ENCODE measurements at places on chromosomes 12 and 14.
A peak's percentile ranks its signal among the peaks of the same experiment; 100 is the strongest.

DNA sequence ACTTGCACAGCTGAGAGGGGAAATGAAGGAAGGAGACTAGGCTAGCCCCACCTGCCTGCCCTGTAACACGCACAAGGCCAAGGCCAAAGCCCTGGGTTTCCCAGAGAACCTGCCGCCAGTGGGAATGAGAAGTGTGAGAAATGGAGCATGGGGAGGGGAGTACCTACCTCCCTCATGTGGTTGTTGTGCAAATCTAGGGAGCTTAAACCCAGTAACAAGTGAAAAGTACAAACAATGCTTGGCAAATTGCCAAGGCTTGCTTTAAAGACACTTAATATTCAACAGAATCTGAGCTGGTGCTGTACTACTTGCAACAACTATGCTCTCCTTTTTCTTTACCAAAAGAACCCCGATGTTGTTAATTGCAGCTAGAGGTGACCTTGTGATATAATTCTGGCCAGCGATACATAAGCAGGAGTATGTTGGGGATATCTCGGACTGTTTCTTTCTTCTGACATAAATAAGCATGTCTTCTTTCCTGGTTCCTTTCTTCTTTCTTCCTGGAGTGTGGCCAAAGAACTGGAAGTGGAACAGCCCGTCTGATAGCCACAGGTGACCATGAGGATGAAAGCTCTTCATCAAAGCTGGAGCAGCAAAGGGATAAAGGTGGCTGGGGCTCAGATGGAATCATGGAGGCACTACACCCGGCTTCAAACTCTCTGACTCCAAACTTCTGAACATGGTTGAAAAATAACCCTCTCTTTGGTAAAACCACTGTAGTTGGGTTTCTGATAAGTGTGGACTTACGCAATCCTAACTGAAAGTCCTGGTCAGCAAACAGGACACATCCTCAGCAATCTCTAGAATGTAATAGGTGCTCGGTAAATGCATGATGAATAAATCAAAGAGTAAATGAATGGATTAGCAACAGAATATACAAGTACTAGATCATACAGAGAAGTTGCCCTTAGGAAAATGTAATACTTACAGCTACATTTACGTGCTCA is 207.9 kb downstream of the NUAK1 start:
- no peak for DNase-seq

GRCh38 chr12:43579206-43579605 is 27.2 kb upstream of the ADAMTS20 start:
- DNase-seq = no peak

DNA sequence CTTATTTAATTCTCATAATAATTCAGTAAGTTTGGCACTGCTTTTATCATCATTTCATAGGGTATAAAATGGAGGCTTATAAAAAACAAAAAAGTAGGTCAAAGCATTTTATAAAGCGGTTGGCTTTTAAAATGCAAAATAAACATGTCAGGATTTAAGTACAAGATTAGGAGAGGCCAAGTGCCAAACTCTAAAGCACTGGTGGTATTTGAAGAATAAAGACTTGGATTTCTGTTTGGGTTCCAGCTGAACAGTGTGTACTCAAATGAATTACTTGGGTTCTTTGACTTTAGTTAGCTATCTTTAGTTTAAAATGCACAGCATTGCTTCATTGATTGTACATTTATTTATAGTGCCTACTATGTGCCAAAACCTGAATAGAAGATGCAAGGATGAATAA is 966.6 kb upstream of the SEL1L start:
- DNase-seq = no peak

DNA sequence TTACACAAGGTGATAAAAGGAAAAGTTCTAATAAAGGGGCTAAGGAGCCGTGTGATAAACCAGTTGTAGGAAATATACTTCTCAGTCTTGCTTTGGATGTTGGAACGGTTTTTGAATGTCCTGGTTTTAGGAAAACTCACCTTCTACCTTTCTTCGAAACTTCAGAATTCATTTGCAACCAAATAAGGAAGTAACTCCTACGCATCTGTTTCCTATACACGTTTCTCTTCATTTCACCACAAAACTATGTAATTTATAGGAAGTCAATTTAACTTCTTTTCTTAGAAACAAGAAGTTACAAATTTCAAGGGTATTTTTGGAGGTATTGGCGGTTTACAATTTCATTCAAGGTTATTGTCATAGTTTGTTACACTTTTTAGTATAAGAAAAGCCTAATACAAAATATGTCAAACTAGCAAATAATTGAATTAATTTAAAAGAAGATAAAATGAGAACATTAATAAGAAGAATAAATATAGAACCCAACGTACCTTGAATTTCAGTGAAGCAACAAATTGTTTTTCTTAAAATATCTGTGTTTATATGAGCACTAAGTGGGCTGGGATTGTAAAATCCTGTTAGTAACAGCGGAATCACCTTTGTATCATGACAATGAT is 33.2 kb upstream of the CD69 start:
- no peak for DNase-seq

- DNase-seq = no peak
Observed at GRCh38 chr12:34151019-34151418, 128.7 kb downstream of the ALG10 start.

GRCh38 chr14:104356020-104356737 is 217.8 kb downstream of the KIF26A start:
- no peak for DNase-seq

DNA sequence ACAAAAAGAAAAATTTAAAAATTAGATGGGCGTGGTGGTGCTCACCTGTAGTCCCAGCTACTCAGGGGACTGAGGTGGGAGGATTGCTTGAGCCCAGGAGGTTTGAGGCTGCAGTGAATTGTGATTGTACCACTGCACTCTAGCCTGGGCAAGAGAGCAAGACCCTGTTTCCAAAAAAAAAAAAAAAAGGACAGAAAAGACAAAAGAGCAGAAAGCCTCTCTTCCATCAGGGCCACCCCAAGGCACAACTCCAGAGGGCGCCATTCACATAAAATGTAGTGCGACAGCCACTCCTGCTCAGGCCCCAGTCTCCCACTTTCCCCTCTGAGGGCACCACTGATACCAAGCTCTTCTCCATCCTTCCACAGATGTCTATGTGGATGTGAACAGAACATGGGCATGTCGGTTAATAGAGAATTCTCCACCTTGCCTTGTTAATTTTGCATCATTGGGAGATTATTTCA is 41.8 kb downstream of the DGLUCY start:
- DNase-seq = no peak

- no peak for DNase-seq
Observed at GRCh38 chr12:43159506-43159905, 392.5 kb downstream of the ADAMTS20 start.

GRCh38 chr12:81257947-81258551 is 180.2 kb downstream of the ACSS3 start:
- no peak for DNase-seq

DNA sequence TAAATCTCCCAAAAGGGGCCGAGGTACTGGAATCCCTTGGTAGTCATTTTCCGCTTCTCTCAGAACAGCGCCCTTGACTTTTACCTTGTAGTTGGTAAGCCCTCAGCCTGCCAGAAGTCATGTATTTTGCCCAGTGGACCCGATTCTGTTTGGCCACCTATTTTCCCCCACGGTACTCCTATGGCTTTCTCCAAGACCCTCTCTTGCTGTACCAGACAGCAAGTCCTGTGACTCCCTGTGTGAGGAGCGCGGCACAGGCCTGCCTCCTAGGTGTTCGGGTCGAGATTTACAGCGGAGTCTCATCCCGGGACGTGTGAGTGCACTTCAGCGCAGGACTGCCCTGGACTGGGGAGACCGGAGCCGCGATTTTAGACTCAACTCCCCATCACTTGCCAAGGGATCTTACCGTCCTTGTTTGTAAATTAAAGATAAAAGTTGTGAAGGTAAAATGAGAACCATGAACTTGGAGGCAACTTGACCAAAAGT is 1.1 kb upstream of the MBD6 start:
- DNase-seq = peak; percentile 15

- DNase-seq = no peak
Observed at GRCh38 chr12:26748741-26749431, 84.1 kb downstream of the ITPR2 start.

- DNase-seq = no peak
Observed at GRCh38 chr14:23149745-23150144, 30.7 kb upstream of the CEBPE start.

- no peak for DNase-seq
Observed at GRCh38 chr14:92955381-92955780, 32.4 kb downstream of the CHGA start.

- DNase-seq = no peak
Observed at GRCh38 chr12:112514926-112515642, 96.3 kb downstream of the PTPN11 start.

GRCh38 chr12:95774311-95775045 is 16.1 kb downstream of the NTN4 start:
- DNase-seq = no peak

- DNase-seq = no peak
Observed at GRCh38 chr12:132677492-132677891, 9.7 kb downstream of the POLE start.

DNA sequence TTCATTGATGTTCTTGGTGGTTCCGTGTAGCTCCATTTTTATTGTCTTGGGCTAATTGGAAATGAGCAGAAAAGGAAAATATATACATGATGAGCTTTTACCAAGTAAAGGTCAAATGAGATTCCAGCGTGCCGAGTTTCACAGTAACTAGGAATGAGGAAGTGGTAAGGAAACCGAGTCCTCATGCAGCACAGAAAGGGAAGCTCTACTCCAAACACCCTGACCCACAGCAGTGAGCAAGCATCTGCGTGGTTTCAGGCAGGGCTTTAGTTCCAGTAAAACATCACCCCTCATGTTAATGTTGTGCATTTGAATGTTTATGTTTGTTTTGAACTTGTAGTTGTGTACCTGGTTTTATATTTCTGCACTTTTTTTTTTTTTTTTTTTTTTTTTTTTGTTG is 208.0 kb downstream of the SLC41A2 start:
- no peak for DNase-seq

DNA sequence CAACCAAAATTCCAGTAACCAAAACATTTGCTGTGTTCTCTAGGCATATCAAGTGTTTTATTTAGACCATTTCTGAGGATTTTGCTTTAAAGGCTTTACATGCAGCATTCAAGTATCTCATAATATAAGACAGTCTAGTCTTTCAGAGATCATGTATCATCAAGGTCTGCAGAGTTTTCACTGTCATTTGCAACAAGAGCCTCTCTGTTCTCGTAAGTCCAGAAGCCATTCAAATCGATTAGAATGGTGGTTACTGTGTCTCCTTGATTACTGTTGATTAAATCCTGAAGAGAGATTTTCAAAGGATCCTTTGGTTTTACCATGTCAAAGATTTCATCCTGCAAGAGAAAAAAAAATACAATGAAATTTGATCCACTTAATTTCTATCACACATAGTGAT is 36.3 kb downstream of the PPP2R3C start:
- no peak for DNase-seq

GRCh38 chr12:66733839-66734238 is 55.0 kb upstream of the GRIP1 start:
- no peak for DNase-seq

- no peak for DNase-seq
Observed at GRCh38 chr14:28756269-28756883, 10.2 kb upstream of the FOXG1 start.

DNA sequence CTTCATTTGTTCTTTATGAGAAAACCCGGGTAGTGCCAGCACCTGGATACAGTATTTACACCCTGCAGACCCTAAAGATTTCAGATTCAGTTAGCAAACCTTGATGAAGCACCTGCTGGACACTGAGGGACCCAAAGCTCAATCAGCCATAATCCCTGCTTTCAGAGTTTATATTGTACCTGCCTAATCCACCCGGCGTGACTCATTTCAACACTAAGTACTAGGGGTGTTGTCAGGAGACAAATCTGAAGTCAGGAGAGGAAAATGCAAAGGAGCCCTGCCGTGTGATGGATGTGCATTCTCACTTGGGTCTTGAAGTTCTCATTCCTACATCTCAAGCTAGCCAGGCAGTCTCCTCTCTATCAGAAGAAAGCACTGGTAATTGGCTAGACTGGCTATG is 176.7 kb upstream of the BCL2L14 start:
- no peak for DNase-seq
